ENCODE measurements at places on chromosomes 3 and 15.

- DNase-seq = no peak
Observed at GRCh38 chr3:63559884-63560283, 92.6 kb upstream of the SNTN start.

DNA sequence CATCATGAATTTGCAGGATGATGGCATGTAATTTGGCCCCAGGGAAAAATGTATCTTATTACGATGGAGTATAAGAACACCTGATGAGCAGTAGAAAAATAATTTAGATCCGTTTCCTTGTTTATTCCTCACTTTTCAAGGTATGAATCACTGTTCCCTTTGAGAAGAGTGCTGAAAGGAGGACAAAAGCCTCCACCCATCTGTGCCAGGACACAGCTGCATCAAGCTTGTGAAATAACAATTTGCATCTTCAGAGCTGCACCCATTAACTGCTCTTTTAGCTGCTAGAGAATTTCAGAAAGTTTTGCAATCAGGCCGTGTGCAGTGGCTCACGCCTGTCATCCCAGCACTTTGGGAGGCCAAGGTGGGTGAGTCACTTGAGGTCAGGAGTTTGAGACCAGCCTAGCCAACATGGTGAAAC, 9.6 kb downstream of the CLDND1 start:
- DNase-seq = no peak

GRCh38 chr3:157407769-157408168, 28.9 kb upstream of the PTX3 start:
- DNase-seq = no peak

DNA sequence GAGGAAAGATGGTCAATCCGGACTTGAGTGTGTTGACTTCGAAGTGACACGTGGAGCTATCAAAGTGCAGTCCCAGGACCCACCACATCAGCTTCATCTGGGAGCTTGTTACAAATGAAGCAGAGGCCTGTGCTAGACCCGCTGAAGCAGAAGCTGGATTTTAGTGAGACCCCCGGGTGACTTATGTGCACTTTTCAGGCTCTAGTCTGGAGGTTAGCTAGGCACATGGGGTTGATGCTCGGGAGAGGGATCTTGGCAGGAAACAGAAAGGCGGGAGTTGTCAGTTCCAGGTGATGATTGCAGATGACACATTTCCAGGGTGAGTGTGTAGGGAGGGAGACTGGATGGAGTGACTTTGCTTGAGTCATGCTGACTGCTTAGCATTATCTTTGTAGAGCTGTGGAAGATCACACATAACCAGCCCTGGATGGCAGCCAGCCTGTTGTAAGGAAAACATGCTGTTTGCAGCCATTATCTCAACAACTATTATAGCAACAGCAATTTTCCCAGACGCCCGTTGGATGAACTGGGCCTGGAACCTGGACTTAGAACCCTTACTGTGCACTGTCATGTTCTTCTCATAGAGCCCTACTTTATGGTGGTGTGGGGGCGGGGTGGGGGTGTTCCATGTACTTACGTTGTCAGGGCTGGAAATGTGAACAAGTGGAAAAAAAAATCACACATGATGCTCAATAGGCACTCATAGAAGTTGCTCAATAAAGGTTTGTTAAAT, 122.4 kb downstream of the THSD4 start:
- DNase-seq = no peak

- DNase-seq = no peak
Observed at GRCh38 chr15:88066636-88067330, 189.8 kb downstream of the NTRK3 start.

- no peak for DNase-seq
Observed at GRCh38 chr15:42832576-42832975, 88.0 kb downstream of the TTBK2 start.

- DNase-seq = no peak
Observed at GRCh38 chr15:67218428-67218827, 36.0 kb downstream of the AAGAB start.

DNA sequence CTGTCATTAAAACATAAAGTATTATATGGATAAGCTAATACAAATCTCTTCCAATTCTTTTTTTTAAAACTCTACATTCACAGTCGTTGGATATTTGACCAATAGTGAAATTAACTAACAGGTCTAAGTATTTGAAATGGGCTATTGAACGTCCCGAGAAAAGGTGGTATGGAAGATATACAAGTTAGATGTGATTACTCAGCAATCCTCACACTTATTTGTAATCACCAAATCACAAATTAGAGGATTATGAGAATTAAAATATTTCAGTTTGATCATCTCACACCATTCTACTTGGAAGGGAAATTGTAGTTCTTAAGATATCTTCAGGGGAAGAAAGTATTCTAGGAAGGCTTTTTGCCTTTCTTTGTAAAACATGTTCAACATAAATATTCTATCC, 60.5 kb downstream of the GAP43 start:
- DNase-seq = no peak

DNA sequence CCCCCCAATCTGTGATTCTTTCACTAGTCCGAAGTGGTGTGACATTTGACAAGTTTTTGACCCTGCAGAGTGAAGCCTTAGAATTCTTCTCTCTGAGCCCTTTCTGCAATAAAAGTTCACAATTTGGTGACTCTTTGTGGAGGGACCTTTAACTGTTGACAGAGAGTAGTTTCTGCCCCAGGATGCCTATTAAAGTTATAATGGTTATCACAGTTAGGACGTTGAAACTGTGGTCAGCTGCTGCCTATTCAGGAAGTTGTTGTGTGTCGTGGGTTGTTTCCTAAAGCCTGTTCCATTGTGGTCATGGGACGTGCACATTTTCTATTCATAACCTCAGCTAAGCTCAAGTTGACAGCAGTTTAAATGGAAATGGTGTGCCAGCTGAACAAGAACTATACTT, 274.5 kb downstream of the NEK10 start:
- DNase-seq = no peak

- no peak for DNase-seq
Observed at GRCh38 chr3:23239211-23240068, 36.3 kb downstream of the UBE2E2 start.

DNA sequence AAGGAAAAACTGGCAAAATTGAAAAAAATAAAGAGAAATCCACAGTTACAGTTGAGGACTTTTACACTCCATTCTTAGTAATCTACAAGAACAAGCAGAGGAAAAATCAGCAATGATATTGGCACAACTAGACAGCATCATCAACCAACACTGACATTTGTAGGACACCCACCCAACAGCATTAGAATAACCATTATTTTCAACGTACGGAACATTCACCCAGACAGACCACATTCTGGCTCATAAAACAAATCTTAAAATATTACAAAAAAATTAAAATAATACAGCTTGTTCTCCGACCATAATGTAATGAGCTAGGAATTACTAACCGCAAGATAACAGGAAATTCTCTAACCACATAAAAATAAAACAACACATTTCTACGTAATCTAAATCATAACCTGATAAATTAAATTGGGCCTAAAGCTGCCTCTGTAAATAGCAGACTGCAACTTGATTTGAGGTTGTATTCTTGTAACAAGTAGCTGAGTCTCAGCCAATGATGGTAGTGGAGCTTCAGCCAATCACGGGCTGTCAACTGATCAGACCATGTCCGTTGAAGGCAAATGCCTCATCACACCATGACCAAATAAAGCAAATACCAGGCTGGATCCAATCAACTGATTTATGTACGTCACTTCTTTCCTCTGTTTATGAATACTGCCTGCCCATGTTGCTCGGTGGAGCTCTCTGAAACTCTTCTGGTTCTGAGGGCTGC, 9.2 kb downstream of the PLSCR4 start:
- no peak for DNase-seq

DNA sequence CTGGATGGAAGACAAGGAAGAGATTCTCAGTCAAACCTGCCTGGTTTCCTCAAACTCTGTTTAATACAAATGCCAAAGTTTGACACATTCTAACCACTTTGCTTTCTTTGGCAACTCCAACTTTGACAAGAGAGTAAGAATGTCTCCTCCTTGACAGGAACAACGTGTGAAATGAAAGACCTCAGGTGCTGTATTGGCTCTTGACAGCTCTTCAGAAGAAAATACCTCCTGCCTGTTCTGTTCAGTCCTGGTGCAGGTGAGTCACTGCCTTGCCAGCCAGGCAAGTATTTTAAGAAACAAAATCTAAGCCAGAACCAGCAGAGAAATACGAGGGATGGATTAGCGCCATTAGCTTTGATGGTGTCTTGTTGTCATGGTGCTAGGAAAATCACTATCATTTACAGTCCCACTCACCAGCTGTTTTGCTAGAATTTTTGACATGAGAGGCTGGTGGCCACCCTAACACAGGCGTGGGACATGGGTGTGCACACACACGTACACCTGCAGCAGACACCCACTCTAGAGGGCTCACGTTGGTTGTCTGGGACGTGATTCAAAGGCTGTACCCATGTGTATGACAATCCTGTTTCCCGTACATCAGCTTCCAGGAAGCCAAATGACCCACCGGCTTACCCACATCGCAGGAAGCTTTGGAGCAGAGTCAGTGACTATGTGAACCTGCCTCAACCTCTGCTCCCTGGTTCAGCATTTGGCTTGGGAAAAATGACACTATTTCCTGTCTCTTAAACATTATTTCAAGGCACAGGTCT, 60.4 kb downstream of the CCNL1 start:
- DNase-seq = no peak

DNA sequence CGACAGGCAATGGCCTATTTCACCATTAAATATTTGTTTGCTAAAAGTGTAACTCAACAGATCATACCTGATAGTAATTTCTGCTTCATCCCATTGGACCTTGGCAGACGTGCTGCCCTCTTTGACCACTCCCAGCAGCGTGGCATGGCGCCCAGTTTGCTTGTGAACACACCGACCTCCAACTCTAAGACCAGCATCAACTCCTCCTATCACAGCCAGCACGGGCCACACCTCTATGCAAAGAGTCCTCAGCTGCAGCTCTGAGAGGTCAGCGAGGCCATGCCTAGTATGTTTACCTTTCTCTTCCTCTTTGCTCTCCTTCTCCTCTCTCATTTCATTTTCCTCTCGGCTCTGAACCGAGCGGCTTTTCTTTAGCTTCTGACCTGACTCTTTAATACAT, 80.6 kb downstream of the FBXL22 start:
- DNase-seq = no peak

All from stimulated activated CD4-positive, alpha-beta T cell treated with anti-CD3 and anti-CD28 coated beads, Interleukin-12 subunit alpha, Interleukin-12 subunit beta, amount 100 ng/mL, for 4 hours (primary cell).